ENCODE measurements at places on chromosomes 6 and 20.

DNA sequence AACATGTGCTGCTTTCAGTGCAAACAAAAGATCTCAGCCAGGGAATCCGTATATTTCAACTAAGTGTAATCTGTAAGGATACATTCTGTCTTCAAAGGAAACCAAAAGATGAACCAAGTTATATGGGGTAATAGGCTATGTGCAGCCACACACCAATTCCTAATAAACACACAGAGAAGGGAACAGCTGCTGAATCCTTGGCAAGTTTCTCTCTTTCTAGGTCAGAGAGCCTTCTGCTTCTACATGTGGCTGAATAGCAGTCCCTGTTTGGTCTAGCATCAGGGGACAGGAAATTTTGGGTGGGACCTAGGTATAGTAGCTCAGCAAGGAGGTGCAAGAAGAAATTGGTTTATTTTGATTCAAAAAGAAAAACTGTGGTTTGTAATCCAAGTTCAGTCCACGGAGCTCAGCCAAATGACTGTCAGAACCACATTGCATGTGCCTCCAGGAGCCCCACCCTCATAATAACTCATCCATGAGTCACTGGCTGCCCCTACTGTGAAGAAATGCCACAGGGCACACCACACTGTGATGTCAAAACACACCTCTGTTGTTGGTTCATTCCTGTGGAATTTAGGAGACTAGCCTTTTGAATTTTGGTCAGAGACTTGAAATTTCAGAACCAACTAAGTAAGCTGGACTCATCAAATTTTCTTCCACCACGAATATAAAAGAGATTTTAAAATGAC, 21.1 kb downstream of the SPTLC3 start:
- no peak for DNase-seq

GRCh38 chr6:101401792-101402621, 8.5 kb downstream of the GRIK2 start:
- no peak for DNase-seq

GRCh38 chr6:17656644-17657043, 50.1 kb downstream of the NUP153 start:
- DNase-seq, result no peak

- no peak for DNase-seq
These were observed 598 bp downstream of the HLA-B start for GRCh38 chr6:31356216-31356945.

DNA sequence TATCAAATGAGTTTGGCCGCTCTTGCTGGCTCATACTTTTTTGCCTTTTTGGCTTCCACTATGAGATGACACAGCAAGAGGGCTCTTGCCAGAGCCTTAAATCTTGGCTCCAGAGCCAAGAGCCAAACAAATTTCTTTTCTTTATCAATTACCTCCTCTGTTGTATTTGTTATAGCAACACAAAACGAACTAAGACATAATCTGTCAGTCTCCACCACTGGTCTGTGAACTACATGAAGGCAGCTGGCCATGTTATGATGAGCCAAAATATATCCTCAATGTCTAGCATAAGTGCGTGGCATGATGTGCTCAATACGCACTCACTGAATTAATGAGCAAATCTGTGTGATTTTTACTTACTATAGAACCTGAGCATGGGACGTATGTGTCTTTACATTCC, 220.0 kb upstream of the ZNF217 start:
- DNase-seq, result no peak

DNA sequence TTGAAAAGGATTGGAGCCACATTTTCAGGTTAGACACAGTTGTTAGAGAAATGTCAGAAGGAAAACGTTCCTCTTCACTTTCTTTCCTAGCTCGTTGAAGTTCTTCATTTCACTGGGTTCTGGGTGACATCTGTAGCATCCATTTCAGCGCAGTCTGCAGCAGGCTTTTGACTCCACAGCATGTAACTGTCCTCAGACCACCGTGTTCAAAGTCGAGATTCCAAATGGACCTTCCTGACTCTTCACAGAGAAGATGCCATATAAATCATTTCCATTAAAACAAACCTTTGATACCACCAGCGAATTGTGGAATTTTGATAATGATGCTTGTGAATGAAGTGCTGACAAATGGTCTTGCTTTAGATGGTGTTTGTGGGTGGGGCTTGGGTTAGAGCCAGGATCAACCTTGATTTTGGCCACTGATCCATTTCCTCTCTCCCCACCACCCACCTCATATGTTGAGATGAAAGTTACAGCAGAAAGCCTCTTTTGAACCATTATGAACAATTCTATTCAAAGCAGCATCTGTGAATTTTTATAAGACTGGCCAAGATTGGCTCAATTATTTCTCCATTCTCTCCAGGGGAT, 185.3 kb upstream of the PREP start:
- DNase-seq, result no peak

DNA sequence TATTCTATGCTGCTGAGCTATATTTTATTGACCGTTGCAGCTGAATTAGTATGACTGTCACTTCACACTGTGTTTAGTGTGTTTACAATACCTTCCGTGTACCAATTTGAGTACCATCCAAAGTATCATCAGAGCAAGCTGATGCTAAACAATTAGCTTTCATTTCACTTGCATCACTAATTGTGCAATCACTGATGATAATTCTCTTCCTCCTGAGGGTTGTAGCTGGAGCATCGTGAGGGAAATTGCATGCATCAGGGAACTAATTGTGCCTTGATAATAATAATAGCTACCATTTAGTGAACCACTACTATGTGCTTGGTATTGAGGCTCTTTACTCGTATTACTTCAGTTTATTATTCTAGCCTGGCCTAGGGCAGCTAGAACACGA, 384.8 kb upstream of the SOX4 start:
- DNase-seq, result no peak

DNA sequence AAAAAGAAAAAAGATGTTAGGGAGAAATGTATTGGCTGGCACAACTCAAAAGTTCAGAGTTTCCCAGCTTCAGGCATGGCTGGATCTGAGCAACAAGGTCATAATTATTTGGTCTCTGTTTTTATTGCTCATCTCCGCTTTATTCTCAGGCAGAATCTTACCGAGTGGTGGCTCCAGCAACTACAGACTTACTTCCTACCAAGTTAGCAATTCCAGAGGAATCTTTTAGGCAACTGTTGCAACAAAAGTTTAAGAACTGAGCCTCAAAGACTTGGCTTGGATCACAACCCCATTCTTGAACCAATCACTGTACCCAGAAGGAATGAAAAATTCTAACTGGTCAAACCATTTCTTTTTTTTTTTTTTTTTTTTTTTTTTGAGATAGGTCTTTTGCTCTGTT, 35.5 kb upstream of the NCOA3 start:
- DNase-seq, result no peak

- no peak for DNase-seq
These were observed 243.3 kb upstream of the GRIK2 start for GRCh38 chr6:101150226-101150625.

GRCh38 chr20:45772693-45773092, 19.0 kb downstream of the WFDC3 start:
- no peak for DNase-seq

DNA sequence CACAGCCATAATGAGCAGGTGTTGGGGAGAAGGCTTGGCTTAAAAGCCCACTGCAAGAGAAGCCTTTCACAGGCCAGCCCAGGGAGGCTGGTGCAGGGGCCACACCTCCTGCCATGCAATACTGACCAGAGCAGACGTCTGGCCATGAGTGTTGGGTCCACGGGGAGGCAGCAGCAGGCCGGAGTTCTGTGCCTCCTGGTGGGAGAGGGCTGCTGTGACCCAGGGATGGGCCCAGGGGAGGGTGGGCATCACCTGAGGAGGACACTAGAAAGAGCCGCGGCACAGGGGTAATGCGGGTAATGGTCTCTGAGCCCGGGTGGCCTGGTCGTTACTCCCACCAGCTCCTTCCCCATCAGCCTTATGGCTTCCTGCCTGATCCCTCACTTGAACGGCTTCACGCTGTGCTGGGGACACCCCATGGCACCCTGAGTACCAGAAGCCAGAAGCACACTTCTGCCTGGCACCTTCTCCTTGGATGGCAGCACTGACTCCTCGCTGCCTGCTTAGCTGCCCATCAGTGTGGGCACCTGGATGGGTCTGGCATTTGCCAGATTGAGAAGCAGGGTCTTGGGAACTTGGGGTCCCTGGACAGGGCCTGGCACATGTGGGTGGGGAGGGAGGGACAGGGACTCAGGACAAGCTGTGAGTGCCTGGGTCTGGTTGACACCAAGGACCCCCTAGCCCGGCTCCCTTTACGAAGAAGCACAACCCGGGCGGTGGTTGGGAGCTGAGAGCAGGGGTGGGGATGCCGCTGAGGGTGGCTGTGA, 108.8 kb downstream of the ASXL1 start:
- no peak for DNase-seq

- no peak for DNase-seq
These were observed 100.5 kb downstream of the KIF13A start for GRCh38 chr6:17886891-17887290.

DNA sequence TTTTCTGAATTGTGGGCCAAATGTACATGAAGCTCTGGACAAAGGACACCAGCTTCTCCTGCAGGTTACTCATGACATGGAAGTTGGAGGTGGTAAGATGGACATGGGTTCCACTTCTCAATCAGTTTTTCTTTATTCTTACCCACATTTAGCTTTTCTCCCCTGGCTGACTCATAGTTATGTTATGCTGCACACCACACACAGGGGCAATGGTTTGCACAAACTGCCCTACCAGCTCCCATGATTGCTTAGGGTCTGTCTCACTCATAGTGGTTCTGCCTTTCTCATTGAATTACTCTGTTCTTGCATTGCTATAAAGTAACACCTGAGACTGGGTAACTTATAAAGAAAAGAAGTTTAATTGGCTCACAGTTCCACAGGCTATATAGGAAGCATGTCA, 4.5 kb upstream of the CD109 start:
- DNase-seq, result no peak

- DNase-seq, result no peak
These were observed at the start of gene MOXD1 for GRCh38 chr6:132400883-132401617. Gene MOXD1 (minus strand): TSS chr6:132401475. CDS start chr6:132401426, 49 bp downstream.

GRCh38 chr6:136249336-136249735, 775 bp downstream of the MTFR2 start:
- no peak for DNase-seq

- no peak for DNase-seq
These were observed 34.1 kb downstream of the SERPINB1 start for GRCh38 chr6:2807342-2808090.

DNA sequence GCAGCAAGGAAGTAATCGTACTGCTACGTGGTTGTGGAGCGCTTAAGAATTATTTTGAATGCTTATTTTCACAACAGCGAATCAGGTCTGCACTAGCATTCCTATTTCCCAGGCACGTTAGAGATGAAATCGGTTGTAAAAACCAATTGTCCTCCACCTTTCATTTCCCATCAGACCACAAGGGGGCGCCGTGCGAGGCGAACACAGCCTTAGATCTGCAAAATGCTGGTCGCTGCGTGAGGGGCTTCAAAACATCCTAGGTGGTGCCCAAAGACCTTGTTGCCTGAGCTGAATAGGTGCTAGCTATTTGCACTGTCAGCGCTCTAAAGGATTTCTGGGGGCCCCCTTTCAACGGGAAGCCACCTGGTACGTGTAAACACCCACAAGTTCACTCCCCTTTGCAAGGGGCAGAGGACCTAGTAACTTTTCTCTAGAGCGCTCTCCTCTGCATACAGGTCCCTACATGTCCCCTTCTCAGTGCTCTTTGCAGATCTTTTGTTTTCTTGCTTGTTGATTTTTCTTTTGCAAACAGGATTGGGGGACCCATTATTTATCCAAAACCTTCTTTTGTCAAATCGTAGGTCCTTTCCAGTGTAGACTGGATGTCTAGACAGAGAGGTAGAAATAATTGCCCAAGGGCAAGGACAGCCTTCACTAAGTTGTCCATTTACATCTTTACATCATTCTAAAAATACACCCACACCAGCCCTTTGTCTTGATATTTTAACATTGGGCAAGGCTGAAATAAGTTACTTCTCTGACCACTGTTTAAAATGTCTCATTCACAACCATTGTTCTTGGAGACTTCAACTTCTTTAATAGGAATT, 59.8 kb downstream of the NEDD9 start:
- peak; percentile 79 for DNase-seq

DNA sequence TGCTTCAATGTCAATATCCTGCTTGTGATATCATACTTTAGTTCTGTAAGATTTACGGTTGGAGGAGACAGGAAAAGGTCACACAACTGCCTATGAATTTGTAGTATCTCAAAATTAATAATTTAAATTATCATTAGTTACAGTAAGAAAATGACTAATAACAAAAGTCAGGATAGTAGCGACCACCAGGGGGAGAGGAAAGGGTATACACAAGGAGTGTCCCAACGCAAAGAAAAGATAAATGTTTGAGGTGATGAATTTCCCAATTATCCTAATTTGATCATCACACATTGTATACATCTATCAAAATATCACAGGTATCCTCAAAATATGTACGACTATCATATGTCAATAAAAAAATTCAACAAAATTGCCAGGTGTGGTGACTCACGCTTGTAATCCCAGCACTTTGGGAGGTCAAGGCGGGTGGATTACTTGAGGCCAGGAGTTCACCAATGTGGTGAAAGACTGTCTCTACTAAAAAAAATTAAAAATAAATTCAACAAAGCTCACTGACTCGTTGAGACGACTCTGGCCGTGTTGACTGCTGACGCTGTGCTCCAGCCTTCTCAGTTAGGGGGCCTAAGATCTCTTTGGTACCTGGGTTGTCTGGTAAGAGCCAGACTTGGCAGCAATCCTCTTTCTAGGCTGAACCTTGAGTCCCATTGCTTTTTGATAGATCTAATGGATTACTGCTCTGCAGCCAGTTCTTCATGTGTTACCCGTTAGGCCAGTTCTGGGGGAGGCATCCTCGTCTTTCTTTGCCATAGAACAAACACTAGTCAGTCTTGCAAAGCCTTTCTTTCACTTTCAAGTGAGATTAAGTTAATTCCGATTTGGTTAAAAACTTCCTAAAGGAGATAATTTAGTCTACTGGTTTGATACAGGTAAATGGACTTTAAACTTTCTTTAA, 9.0 kb upstream of the OVOL2 start:
- no peak for DNase-seq

- no peak for DNase-seq
These were observed 665 bp downstream of the FASTKD5 start for GRCh38 chr20:3158968-3159431.

DNA sequence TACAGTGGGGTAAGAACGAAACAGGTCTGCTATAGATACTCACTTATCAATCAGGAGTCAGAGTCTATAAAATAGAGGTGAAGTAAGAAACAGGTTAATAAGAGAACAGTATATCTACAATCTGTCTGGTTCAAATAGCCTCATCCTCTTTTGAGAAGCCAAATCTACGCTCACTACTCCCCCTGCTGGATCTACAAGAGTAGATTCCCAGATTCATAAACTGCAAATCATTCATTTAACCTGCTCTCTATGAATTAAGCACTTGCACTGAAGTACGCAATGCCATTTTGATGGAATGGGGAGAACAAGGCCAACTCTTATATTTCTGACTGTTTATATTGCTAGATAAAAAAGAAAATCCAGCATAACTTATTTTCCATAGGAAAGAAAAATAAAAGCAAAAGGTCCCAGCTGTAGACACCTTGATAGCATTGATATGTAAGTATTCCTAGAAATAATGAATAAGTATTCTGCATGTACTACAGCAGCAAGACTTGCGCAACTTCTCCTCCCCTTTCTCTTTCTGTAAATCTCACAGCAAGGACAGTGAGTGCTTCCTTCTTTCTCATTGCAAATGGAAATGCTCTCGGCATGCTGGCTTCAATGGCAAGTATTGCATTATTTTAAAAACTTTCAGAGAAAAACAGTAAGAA, 92.3 kb downstream of the RFX6 start:
- DNase-seq, result peak; percentile 74

GRCh38 chr6:33429750-33430052, 9.8 kb downstream of the SYNGAP1 start:
- no peak for DNase-seq

Measured in NCI-H748 treated with DMSO at 0.1 percent for 48 hours (cell line).